ENCODE measurements at places on chromosomes 1 and 21.
A peak's percentile ranks its signal among the peaks of the same experiment; 100 is the strongest.

DNA sequence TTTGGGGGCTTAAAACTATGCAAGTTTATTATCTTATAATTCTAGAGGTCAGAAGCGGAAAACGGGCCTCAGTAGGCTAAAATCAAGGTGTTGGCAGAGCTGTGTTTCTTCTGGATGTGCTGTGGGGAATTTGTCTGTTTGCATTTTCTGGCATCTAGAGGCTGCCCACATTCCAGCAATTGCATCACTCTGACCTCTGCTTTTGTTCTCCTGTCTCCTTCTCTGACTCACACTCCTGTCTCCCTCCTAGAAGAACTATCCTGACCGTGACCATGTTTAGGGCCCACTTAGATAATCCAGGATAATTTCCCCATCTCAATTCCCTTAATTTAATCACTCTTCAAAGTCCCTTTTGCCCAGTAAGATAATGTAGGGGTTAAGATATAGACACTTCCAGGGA is 127.4 kb upstream of the DEPDC1 start:
- no peak for DNase-seq

- DNase-seq = no peak
Measured at GRCh38 chr1:230832476-230832875, 35.8 kb downstream of the C1orf198 start.

GRCh38 chr1:36350659-36351226 is 27.3 kb upstream of the EVA1B start:
- peak; percentile 55 for DNase-seq

DNA sequence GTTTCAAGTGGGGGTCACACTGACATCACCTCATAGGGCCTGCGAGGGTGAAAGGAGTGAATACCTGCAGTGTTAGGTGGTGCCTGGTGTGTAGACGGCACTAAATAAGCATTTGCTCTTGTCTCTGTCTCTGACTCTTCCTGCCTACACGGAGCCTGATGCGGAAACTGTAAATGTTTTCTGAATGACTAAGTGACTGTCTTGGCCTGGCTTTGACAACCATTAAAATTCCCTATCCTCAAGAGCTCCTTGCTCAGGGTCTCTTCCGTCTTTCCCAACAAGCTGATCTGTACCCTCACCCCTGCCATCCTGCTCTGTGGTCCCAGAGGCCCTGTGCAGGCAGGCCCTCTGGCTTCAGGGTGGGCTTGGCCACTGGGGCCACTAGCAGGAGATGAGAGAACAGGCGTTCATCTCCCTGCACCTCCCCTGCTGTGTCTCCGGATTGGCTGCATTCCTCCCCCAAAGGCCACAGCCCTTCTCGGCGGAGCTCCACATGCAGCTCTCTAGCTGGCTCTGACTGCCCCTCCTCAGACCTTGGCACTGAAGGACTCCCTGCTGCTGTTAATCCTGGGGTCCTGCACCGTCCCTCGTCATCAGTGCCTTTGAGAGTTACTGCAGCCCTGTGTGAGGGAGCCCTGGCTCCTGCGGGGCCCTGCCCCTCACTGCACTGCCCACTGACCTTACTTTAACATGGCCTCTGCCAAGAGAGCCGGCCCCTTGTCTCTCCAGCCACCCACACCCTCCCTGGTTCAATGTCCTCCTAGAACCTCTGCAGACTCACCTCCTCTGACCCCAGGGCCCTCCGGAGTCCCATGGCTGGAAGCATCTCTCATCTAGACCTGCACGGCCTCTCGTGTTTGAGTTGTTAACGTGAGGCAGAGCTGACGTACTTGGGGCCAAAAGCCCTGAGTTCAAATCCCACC is 211.1 kb downstream of the MATN1 start:
- DNase-seq = no peak

Measured in CD4-positive, alpha-beta T cell treated with Interleukin-21 for 1 hour (primary cell).